ENCODE measurements at places on chromosomes 12 and 14. TPM values are rescaled to one million over a fixed set of nuclear protein-coding genes. Genes with fewer than 3 reads are reported as not detected.

DNA sequence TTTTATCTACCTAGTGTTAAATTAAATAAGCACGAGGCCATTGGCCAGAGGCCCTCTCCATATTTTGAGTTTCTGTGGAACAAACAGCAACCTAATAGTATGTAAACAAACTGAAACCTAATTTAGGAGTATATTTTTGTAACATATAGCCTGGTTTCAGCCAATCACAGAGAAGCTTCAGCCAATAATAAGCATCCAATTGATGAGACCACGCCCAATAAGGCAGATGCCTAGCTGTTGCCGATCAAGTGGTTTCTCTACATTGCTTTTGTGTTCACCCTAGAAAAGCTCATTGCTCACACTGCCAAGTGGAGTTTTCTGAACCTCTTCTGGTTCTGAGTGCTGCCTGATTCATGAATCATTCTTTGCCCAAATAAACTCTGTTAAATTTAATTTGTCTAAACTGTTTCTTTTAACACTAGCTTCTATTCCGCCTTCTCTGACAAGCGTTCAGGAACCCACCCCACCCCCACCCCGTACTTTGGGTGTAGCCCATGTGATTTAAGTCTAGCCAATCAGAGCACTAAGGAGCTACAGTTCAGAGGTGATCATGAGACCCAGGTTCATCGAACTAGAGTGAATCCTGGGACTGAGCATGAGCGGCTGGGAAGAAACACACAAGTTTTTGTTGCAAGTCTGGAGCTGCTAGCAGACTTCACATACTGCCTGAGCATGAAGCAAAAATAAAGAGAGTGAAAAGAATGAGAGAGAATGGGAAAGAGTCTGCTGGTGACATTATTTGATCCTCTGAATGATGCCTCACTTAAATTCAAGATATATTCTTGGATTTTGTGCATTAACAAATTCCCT lies 21.5 kb upstream of the LTA4H start:
- no peak for DNase-seq

DNA sequence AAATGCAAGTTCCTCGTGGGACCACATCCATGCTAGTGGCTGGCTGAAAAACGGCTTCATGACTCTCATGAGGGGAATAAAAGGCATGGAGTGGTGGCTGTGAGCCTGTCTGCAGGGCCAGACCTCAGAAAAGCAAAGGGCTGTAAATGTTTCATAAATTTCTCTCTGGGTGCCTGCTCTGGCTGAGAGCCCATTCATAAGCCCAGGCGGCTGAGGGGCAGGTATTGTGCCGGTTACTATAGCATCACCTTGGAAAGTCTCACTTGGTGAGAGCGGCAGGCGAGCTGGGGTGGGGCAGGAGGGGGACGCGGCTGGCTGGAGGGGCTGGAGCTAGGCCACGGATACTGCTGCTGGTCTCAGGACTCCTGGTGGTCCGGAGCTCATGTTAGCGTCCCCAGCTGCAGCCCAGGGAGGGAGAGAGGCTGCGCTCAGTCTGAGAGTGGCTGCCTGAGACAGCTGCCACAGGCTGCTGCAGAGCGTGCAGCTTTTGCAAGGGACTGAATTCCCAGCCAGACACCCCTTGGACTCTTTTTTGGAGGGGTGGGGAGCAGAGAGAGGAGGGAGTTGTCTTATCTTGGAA lies at the start of gene SLC17A8:
Gene SLC17A8, plus strand, starts transcription at position 431 of the 580 bp plus-strand sequence. CDS start 318 bp downstream, outside the sequence.
- DNase-seq: no peak

DNA sequence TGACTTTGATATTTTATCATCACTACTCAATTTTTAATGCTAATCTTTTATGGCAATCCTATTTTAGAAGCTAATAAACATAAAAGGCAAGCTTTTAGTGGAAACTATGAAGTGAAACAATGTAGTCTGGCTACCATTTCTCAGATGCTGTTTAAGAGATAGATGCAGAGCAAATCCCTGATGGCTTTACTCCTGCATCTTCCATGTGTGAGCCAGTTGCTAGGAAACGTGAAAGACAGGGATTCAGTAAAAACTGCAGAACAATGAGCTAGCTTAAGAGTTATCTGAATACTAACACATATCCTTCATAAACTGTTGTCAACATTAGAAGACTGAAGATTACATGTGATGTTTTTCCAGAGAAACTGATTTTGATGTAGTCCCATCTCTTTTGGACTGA lies 112.6 kb downstream of the SLC2A13 start:
- no peak for DNase-seq

GRCh38 chr14:67622675-67623074 lies 3.0 kb downstream of the ARG2 start:
- DNase-seq: peak; percentile 87

GRCh38 chr12:110182281-110182680 lies 58.1 kb downstream of the IFT81 start:
- DNase-seq: no peak

DNA sequence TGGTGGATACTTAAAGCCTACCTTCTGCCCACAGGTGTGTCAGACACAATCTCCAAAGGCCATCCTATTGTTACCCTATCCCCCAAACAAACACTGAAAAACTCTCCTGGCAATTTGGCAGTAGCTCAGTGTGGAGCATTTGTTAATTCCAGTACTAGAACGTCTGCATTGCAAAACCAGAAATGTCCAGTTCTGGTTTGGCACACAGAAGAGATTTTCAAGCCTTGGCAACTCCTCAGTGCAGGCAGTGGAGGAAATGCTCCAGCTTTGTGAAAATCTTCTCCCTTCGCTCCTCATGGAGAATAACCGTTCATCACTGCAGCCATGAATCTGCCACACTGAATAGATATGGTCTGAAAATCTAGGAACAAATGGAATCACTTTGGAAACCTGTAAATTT lies 5.3 kb upstream of the SOCS2 start:
- no peak for DNase-seq

- peak; percentile 82 for DNase-seq
Observed at GRCh38 chr12:42935756-42936155, 346.2 kb upstream of the PRICKLE1 start.

GRCh38 chr12:9327320-9327719 lies 119.1 kb upstream of the PZP start:
- no peak for DNase-seq

Gene IFNG-AS1
- not detected for total RNA-seq

- peak; percentile 40 for DNase-seq
Observed at GRCh38 chr12:91111366-91112325, at the start of gene LUM. LUM (minus strand) TSS chr12:91111494; CDS start chr12:91108979, 2,515 bp downstream.

GRCh38 chr12:3905664-3906063 lies 32.5 kb upstream of the PARP11 start:
- DNase-seq: no peak

GRCh38 chr12:124388679-124389137 lies 93.8 kb downstream of the RFLNA start:
- DNase-seq: peak; percentile 31

DNA sequence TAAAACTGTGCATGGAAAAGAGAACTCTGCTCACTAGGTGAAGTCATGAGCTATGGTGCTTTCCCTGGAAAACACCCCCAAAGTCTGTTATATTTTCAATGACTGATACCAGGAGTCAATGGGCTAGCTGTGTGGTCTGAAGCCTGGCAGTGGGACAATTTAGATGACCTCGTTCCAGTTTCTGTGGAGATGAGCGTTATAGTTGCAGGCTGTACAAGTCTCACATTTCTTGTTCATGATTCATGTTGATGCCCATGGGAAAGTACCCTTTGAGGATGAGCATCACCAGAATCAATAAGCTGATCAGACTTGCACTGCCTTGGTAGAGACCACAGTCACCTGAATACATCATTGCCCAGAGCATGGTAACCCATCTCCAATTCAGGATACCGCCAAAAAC lies 70.7 kb downstream of the NOVA1 start:
- DNase-seq: peak; percentile 4

- no peak for DNase-seq
Observed at GRCh38 chr12:108635201-108635996, 1.7 kb upstream of the SELPLG start.

Gene GPR84
- 0.13 TPM for total RNA-seq

Gene ETFBKMT
- total RNA-seq: 1.0 TPM

- DNase-seq: no peak
Observed at GRCh38 chr12:59321278-59321677, 274.6 kb upstream of the SLC16A7 start.

GRCh38 chr14:60095781-60096450 lies 4.2 kb downstream of the PCNX4 start:
- peak; percentile 78 for DNase-seq

Gene SLC10A1
- total RNA-seq: not detected

Gene RERG
- 0.53 TPM for total RNA-seq

Gene DDX55
- total RNA-seq: 16.5 TPM

- no peak for DNase-seq
Observed at GRCh38 chr14:67268426-67269150, 27.4 kb downstream of the PALS1 start.

DNA sequence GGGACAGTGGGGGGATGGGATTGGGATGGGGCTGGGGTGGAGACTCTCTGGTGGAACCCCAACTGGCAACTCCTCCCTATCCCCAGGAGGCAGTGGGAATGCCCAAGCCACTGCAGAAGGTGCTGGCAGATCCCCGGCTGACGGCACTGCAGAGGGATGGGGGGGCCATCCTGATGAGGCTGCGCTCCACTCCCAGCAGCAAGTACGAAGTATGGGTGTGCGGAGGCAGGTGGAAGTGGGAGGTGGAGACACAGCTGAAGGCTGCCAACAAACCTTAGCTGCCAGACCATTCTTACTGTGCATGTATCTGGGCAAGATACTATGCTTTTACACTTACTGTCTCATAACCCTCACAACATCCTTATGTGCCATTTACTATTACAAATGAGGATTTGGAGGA lies 8.2 kb downstream of the ARHGEF40 start:
- no peak for DNase-seq

Gene MYH6
- not detected for total RNA-seq

DNA sequence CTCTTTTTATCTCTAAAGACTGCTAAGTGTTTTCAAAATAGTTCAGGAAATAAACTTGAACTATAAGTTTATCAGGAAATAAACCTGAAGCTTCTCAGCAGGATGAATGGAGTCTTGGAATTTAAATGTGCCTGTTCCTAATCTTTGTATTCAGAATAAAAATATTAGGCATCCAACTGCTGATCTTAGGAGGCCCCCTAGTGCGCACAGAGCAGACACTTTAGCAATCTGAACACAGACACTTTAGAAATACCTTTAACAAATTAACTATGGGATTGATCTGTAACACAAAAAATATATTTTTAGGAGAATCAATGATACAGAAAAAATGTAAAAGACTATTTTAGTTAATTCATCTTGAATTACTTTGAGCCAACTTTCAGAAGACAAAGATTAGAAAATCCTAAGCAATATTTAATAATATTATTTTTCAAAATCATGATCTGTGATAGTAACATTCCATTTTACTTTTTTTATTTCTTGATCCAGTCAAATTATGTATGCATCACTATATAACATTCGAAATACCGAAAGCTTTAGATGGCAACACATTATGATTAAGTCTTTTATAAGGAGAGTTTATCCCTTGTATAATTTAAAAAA lies 80.9 kb downstream of the SLC41A2 start:
- peak; percentile 30 for DNase-seq

- DNase-seq: no peak
Observed at GRCh38 chr14:103700753-103701490, 14.3 kb downstream of the XRCC3 start.

Measured in bronchial epithelial cell (primary cell).